ENCODE measurements at places on chromosomes 2 and 18.

DNA sequence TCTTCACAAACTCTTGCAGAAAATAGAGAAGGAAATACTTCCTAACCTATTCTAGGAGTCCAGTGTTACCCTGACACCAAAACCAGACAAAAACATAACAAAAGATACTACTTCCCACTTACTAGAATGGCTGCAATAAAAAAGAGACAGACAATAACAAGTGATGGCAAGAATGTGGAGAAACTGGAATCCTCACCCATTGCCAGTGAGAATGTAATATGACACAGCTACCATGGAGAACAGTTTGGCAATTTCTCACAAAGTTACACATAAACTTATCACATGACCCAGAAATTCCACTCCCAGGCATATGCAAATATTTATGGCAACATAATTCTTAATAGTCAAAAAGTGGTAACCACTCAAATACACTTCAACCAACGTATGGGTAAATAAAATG lies 209.8 kb upstream of the CTAGE1 start:
- no peak for DNase-seq

DNA sequence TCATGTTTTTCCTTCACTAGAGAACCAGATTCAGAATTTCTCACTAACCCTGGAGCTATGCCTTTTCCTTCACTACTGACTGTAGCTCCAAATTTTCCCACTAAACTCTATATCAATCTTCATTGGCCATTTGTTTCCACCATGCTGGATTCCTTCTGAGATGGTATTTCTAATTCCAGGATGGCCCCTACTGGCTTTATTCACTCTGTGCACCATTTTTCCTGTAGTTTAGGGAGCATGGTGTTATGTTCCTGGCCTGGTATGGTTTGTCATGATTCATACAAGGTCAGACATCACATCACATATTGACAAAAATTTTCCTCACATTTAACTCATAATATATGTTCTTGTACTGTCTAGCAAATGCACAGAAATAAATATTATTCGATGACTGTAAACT lies 229.2 kb upstream of the TFPI start:
- DNase-seq: no peak

- DNase-seq: no peak
Observed at GRCh38 chr2:198129609-198130008, 325.2 kb downstream of the PLCL1 start.

- DNase-seq: no peak
Observed at GRCh38 chr2:179274749-179275148, 10.1 kb upstream of the SESTD1 start.

DNA sequence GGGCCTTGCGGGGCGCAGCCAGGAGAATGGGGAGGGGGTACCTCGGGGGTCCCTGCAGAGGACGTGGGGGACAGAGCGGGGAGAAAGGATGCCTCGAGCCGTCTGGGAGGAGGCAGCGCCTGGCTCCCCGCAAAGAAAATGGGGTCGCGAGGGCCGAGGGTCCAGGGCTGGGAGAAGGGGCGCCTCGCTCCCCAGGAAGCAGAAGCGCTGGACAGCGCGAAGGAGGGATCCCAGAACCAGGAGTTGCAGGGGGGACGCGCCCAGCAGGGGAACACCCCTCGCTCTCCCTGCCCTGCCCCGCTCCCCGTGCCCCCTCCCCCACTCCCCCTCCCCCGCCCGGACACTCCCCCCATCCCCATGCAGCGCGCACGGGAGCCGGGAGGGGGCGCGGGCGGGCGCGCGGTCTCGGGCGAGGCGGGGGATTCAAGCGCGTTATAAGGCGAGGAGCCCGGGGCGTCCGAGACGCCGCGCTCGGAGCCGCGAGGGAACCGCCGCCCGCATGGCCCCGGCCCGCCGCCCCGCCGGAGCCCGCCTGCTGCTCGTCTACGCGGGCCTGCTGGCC lies at the start of gene ERFE:
Gene ERFE, plus strand, starts transcription at position 462 of the 562 bp plus-strand sequence. Its CDS starts 38 bp downstream, at position 500.
- peak; percentile 37 for DNase-seq

GRCh38 chr2:120545521-120546047 lies 190.1 kb upstream of the GLI2 start:
- no peak for DNase-seq

GRCh38 chr2:152089238-152089637 lies 9.6 kb downstream of the CACNB4 start:
- no peak for DNase-seq

GRCh38 chr18:39453882-39454281 lies 1888.3 kb upstream of the CELF4 start:
- DNase-seq: no peak

GRCh38 chr2:55776966-55777365 lies 83.3 kb upstream of the PNPT1 start:
- no peak for DNase-seq

DNA sequence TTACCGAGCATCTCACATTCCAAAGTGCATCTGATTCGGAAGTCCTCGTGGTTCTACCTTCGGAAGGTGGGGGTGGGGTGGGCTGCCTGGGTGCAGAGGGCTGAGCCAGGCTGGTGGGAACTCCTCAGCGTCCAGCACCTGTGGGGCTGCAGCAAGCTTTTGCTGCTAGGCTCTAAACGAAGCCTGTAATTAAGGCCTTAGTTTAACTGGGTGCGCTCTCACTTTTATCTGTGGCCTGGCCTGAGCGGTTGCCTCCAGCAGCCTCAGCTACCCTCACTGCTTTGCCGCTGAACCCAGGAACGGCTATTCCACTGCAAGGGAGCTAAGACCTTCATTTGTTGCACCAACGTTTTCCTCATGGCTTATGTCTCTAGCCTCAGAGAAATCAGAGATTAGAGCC lies 48.4 kb downstream of the TMEM17 start:
- DNase-seq: no peak

Data from activated CD4-positive, alpha-beta T cell treated with anti-CD3 and anti-CD28 coated beads, Interleukin-2, Interleukin-4, amounts not matched to agents 100 ng/mL and 50 ng/mL, durations not matched to agents 16 hours and 8 hours (primary cell).